ENCODE measurements at places on chromosomes 2 and 18. TPM values are rescaled to one million over a fixed set of nuclear protein-coding genes. Genes with fewer than 3 reads are reported as not detected.

Gene SLC38A11
- not detected for total RNA-seq

Gene MERTK
- under 0.01 TPM for total RNA-seq

Gene CPO
- total RNA-seq = not detected

Gene FSIP2
- total RNA-seq = 0.86 TPM

Gene EFR3B
- total RNA-seq = under 0.01 TPM

Data from fibroblast of villous mesenchyme (primary cell).